ENCODE measurements at places on chromosomes 12 and 14. TPM values are rescaled to one million over a fixed set of nuclear protein-coding genes. Genes with fewer than 3 reads are reported as not detected.

- peak; percentile 50 for DNase-seq
Observed at GRCh38 chr14:56119201-56119981, 1.2 kb downstream of the PELI2 start.

- no peak for DNase-seq
Observed at GRCh38 chr12:127327986-127328385, 939.0 kb upstream of the TMEM132C start.

GRCh38 chr14:96926001-96926400 lies 128.8 kb downstream of the VRK1 start:
- DNase-seq = no peak

The NKX2-1 gene
- not detected for total RNA-seq

The MAP3K9 gene
- total RNA-seq = 28.0 TPM

The TBX3 gene
- total RNA-seq = 2.2 TPM

The PZP gene
- total RNA-seq = 0.18 TPM

GRCh38 chr12:98453070-98453469 lies 62.3 kb upstream of the TMPO start:
- no peak for DNase-seq

GRCh38 chr14:71956920-71957563 lies 24.8 kb downstream of the RGS6 start:
- DNase-seq = no peak

GRCh38 chr12:2221030-2221621 lies 168.3 kb downstream of the CACNA1C start:
- no peak for DNase-seq

GRCh38 chr14:78405079-78405856 lies 235.1 kb downstream of the NRXN3 start:
- no peak for DNase-seq

The PLEK2 gene
- 1.2 TPM for total RNA-seq

DNA sequence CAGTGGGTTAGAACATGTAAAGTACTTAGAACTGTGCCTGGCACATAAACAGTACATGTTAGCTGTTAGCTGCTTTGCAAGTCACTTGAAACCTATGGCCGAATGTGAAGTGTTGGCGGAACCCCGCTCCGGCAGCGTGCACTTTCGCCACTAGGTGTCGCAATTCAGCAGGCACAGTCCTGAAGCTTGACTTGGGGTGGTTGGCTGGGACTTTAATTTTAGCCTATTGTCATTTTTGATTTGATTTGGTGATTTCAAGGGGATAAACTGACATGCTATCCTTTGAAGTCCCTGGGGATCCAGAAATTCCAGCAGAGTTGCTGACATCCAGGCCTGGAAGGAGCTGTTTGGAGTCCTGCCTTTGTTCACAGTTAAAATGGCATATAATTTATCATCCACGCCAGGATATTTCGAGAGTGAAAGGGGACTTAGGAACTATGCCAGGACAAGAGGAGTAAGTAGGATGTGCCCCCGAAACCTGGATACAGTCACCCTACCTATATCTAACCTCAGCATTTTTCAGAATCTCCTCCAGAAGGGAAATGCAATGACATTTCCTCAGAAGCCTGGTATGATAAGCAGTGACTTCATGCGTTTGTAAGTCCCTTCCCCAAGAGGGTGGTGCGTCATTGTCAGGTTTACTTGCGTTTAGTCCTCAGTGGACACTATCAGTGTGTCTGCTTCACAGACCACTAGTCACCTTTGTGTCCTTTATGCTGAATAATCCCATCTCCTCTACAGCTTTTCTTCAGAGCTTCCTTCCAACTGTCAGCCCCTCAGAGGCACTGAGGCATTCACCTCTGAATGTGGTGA lies 3.5 kb upstream of the TSPAN9 start:
- peak; percentile 92 for DNase-seq

DNA sequence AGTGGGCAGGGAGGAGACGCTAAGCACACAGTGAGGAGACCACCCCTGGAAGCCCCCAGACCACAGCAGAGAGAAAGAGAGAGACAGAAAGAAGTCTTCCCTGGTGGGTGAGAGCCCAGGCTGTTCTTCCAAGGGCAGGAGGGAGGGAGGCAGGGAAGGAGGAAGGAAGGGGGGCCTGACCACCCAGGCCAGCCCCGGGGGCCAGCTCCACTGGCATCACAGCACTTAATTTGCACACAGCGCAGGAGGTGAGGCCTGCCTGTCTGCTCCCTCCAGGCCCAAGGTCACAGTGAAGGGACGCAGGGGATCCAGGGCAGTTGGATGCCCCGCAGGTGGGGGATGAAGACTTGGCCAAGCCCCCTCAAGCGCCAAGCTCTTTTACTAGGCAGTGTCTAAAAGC lies 141.9 kb upstream of the C14orf180 start:
- no peak for DNase-seq

The CISTR gene
- 0.81 TPM for total RNA-seq

DNA sequence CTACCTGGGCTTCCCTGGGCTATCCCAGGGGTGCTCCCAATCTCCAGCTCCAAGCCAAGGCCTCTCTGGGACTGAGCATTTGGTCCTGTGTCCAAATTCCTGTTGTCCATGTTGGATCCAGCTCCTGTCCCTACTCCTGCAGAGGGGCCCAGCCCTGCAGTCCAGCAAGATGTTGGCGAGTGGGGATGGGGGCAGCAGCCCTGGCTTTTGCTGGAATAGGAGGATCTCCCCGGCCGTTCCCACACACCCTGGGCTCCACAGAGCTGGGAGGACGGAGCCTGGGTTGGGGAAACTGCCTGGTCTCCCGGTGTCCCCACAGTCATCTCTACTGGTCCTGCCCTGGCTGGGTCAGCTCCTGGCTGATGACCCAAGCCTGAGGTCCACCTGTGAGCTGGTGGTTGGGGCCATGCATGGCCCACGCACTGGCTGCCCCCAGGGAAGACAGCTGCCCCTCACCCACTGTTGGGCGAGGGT lies 219.6 kb upstream of the C14orf180 start:
- DNase-seq = no peak

DNA sequence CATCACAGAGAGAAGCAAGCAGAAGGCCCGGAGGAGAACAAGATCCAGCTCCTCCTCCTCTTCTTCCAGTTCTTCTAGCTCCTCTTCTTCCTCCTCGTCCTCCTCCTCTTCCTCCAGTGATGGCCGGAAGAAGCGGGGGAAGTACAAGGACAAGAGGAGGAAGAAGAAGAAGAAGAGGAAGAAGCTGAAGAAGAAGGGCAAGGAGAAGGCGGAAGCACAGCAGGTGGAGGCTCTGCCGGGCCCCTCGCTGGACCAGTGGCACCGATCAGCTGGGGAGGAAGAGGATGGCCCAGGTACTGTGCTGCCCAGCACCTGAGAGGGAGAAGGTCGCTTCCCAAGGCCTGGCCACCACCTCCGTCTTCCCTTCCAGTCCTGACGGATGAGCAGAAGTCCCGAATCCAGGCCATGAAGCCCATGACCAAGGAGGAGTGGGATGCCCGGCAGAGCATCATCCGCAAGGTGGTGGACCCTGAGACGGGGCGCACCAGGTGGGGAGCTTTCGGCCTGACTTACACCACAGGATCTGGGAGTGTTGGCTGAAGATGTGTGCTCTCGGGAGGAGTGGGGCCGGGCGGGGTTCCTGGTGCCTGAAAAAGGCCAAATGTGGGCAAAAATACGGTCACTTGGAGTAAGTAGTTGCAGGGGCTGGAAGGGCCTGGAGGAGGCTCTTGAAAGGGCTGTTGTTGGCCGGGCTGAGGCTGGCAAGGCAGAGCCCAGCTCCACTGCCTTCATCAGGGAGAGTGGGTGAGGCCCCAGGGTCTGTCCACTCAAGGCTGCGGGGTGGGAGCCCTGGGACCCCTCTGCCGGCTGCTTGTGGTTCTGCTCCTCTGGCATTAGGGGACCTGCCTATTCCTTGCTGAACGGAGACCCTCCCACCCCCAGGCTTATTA lies 1.4 kb downstream of the ARL6IP4 start:
- no peak for DNase-seq

- no peak for DNase-seq
Observed at GRCh38 chr12:124279846-124280360, 15.0 kb upstream of the RFLNA start.

DNA sequence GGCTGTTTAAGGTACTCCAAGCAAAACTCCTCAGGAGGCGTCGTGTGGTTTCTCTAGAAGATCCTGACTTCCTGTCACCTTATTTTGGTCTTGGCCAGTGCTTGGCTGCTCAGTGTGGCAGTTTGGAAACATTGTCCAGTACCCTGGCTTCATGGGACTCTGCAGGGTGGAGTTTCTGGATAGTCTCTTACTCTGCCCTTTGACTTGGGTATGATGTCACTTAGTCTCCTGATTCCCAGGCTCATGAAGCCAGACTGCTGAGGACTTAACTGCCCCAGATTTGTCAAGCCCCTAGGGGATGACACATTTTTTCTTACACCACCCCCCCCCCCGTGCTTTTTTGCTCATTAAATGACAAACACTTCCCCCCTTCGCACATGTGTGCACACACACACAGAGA lies 82.7 kb downstream of the ADCK1 start:
- no peak for DNase-seq

DNA sequence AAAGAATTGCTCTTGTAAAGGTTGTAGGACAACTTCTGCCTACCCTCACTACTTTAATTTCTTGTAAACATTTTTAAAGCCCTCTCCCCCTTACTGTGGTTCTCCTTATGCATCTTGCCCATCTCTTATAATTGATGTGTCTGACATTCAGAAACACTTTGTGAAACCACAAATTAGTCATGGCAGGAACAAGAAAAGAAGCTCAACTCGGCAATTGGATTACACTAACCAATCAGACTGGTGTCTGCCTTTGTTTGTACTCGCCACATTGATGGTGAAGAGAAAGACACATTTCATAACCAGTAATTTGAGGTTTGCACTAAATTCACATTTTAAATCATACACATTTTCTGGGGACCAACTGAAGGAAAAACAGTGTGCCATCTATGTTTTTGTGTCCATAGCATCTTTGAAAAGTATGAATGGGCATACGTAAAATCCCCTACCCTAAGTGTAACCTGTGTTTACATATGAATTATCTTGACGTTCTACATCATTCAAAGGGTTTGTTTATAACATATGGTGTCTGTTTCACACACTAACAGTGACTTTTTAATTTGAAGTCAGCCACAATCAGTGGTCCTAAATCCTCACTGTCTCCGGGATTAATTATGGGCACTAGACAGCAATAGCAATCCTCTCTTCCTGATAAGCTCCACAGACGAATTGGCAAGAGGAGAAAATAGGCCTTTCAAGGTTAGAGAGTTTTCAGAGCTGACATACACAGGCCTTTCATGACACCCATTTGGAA lies 49.9 kb downstream of the OTX2 start:
- no peak for DNase-seq

The IL26 gene
- not detected for total RNA-seq

DNA sequence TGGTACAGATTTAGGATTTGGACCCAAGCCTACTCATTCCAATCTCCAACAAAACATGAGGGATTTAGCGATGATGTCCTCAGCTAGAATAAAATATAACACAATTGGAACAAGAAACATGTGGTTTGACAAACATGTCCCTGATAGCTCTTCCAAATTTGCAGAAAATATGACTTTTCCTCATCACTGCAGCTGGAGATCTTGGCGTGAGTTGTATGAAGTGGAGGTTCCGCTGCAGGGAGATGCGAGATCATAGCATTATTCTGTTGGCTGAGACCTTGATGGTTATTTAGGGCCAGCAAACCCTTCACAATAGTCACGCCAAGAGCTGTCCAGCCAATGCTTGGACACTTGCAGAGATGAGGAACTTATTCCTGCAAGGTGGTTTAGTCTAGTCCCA lies 413.4 kb upstream of the TBX3 start:
- no peak for DNase-seq

DNA sequence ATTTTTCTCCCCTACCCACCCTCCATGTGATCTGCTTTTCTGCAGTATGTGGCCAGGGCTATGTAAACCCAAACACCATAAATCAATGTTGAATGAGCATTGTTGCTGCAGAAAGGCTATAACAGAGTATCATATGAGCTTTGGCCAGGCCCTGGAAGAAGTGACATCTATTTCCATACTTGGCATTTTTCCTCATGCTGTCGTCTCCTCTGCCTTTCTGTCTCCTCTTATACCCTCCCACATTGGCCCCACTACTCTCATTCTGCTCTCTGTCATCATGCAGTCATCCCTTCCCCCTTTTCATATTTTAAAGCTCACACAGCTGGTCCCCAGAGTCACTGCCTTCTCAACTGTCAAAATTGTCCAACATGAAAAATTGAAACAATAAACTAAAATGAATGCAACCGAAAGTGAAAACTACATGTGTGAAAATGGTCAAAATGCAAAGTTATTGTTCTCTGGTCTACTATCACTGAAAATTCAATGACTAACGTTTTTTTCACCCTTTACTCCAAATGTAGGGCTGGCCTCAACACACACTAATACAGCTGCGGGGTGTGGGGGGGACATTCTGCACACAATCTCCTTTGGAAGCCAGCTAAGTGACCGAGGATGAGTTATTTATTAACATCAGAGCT lies 290.7 kb upstream of the TMPO start:
- DNase-seq = no peak

The TGM1 gene
- total RNA-seq = 5.2 TPM

The ADGRD1 gene
- 0.80 TPM for total RNA-seq

- DNase-seq = no peak
Observed at GRCh38 chr12:88865537-88865936, 285.3 kb upstream of the KITLG start.

GRCh38 chr12:49131894-49132461 lies 783 bp upstream of the TUBA1B start:
- no peak for DNase-seq

DNA sequence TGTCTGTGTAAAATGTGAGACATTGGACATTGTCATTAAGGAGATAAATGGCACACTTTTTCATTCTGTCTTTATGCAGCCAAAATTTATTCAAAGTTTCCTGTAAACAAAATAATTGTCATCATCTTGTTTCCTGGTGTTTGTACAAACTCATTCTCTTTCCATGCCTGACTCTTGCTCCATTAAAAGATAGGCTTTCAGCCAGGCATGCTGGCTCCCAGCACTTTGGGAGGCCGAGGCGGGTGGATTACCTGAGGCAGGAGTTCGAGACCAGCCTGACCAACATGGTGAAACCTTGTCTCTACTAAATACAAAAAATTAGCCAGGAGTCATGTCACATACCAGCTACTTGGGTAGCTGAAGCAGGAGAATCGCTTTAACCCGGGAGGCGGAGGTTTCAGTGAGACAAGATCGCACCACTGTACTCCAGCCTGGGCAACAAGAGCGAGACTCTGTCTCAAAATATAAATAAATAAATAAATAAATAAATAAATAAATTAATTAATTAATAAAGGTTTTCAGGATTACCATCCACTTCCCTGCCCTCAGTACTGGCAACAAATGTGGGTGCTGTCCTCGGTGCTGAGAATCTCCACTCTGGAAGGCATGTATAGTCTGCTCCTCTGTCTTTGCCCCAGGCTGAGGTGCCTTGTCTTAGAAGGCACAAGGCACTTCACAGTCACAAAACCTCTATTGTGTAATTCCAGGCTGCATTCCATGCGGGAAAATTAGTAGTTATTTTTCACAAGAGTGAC lies 83.2 kb downstream of the PAH start:
- DNase-seq = peak; percentile 67

DNA sequence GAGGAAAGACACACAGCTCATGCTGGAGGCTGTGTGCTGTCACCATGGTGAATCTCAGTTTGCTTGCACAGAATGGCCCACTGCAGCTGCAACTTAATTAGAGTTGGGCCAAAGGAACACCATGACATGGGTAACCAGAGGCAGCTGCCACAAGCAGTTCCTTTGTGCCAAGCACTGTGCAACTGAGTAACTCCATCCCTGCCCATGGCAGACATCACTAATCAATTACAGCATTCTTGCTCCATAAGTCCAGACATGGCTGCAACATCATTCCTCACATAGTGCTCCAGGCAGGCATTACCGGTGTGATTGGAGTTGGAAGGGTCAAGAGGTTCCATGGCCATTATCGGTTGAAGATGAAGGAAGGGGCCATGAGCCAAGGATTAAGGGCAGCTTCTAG lies 207.0 kb downstream of the RBM19 start:
- DNase-seq = no peak

The RNASE7 gene
- not detected for total RNA-seq

GRCh38 chr12:76455582-76456345 lies 103.8 kb downstream of the OSBPL8 start:
- no peak for DNase-seq

Measured in WTC11 (cell line).